ENCODE measurements at places on chromosomes 2 and 18.

GRCh38 chr2:239230318-239231052, 170.3 kb downstream of the HDAC4 start:
- no peak for DNase-seq

DNA sequence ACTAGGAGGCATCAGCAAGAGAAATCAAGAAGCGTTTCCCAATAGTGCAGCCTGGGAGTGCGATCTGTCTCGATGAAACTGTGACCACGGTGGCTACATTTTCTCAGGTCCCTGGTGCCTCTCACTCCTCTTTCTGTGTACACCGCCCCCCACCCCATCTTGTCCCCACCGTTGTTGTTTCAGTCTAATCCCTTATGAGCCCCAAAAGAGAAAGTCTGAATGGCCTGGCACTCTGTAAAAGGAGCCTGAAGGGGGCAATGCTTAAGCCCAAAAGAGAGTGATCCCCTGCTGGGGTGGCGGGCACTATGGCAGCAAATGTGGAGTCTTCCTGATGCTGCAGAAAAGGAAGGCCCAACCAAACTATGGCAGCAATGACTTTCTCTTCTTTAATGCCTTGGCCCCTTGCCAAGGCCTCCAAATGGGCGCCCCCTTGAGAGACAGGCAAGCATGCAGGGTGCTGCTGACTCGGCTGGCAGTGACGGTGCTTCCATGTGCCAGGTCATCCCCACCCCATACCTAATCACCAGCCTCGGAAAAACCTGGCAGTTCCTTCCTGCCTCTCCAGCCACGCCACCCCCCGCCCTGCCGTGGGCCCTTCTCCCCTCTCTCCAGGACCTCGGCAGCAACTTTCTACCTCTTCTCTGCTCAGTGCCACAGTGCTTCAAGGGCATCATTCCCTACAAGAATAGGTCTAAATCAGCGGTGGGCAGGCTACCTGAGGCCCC, 123.0 kb downstream of the CYP26B1 start:
- DNase-seq: no peak

DNA sequence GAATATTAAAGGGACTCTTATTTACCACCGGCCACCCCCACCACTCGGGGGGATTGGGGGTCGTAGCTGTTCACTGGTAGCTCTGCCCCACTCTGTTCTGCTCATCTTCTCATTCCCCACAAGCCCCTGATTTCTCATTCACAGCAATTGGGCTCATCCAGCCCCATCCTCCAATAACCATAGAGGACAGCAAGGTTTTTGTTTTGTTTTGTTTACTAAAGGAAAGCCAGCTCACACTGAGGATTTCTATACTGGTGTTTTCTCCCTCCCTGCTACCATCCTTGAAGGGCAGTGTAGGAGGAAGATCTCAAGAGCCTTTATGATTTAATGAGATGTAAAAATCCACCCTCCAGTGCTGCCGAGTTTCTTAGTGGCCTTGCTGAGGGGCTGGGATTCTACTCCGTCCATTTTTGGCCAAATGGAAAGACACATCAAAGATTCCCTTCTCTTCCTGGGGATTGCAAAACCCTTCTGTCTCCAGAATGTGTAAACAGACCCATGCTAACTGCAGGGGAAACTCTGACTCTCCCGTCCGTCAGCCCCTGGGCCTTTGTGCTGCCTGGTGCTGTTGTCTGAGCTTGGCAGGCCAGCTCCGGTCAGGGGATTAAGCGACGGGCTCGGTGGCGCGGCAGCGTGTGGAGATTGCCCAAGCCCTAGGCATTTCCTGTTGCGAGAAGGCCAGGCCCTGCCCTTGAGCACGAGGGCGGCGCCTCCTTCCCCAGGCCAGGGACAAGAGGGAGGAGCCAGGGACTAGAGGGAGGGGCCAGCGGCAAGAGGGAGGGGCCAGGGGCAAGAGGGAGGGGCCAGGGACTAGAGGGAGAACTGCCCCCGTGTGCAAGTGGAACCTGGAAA, 165.0 kb downstream of the ANTXR1 start:
- DNase-seq: no peak

DNA sequence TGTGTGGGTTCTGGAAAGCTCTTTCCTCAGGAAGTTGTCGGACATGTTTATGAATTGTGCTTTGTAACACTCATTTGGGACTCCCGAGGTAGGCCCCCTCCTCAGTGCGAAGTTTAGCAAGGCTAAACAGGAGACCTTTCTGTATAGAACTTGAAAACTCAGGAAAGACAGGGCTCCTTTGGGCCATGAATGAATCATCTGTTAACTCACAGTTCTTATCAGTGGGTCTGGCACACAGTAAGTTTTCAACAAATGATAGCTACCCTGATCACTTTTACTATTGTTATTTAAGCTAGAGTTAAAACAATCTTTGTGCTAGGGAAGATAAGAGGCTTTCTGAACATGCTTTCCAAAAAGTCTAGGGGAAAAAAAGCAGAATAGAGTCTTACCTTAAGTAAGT, 430.5 kb upstream of the ETAA1 start:
- no peak for DNase-seq

DNA sequence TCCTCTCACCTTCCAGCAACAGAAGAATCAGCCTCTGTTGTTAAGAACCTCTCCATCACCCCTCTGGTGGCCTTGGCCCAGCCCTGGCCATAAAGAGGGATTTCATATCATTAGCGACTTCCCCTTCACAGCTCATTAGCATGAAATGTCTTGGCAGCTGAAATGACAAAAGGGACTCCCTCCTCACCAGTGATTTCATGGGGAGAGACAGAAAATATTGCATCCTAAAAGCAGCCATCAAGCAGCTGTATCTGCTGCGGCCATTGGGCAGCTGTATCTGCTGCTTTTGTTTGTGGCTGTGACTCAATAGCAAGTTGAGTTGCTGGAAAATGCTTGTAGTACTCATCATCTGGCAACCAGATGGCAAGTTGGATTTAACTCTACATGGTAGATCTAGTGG, 105.9 kb upstream of the RMDN2 start:
- no peak for DNase-seq

DNA sequence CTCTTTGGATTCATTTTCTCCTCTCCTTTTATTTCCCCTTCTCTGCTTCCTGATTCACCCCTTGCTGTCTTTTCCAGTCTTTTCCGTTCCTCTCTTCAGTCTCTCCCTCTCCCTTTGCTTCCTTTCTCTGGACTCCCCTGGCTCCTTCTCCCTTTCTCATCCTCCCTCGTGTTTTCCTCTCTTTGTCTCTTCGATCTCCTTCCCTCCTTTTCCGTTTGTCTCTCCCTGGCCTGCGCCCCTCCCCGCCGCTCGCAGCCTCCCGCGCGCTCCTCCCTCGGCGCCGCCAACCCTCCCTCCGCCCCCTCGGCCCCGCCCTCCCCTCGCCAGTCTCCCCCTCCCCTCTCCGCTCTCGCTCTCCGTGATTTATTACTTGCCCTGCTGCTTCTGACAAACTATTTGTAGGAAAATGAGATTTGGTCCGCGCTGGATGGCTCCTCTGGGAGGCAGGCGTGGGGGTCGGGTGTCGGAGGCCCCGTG, 46.0 kb upstream of the PAX8 start:
- DNase-seq: peak; percentile 35
